ENCODE measurements at places on chromosomes 1 and 21.
A peak's percentile ranks its signal among the peaks of the same experiment; 100 is the strongest.

DNA sequence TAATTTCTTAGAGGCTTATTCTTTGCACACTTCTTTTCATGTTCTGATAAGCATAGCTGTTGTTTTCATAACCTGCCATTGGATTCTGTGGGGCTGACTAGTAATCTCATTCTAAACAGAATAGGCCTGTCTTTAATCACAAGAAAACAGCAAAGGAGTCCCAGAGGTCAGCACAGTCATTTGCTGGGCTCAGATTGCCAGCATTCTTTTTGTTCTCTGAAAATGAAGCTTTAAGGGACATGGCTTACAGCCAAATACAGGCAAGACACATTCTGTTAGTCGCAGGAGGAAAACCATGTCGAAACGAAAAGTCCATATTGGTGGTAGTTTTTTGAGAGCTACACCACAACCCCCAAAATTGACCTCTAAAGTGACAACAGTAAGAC lies 75.0 kb downstream of the MRPS6 start:
- no peak for DNase-seq

DNA sequence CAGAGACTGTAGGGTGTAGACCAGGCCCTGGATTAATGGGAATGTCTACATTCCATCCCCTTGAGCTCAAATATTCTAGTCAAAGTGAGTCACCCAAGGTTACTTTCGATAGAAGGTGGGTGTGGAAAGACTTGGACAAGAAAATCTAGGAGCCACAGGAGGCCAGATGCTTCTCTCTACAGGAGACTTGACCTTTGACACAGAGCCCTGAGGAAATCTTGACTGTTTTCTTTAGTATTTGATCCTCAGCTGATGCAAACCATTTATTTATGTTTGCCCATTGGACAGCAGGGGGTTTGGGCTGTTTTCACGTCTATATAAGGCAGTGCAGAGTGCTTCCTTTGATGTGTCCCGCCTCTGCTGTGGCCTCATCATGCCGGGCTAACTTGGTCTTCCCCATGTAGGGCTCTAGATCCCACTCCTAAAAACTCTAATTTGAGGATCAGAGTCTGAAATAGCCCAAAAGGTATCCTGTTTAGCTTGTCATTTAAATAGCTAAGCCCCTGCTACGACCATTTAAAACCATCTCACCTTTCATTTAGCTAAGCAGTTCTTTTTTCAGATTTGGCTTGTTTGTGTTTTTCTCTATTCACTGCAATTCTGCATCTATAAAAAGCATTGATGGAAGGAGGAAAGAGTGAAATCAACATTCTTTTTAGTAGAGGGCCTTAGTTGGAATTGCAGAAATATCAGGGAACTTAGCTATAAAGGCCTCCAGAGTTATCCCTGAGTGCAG lies 15.5 kb upstream of the MAP3K7CL start:
- no peak for DNase-seq

DNA sequence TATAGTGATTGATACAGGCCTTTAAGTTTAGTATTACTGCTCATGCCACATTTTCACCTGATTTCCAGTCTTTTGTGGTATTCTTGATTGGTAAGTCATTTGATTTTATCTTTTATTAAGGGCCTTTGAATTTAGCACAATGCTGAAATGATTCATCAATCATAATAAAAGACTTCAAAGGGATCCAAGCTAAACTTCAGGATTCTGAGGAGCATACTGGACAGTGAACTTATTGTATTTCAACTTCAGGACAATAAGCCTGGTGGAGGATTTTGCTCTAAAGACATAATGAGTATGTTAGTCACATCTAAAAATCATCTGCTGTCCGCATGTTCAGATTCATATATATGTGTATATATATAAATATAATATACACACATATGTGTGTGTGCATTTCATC lies 233.3 kb downstream of the SETD4 start:
- no peak for DNase-seq

DNA sequence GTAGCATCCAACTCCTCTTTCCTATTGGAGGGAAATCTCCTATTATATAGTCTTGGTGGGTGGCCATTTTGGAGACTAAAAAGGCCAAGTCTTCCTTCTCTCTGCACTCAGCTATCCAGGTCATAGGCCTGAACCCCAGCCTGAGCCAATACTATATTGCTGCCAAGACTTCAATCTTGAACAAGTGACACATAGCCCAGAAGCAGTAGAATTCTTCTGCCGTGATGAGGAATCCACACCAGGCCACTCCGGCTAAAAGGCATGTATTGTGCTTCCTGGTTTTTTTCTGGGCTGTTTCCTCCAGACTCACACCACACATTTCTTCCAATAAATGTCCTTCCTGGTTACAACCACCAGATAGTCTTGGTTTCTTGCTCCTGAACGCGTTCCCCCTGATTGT lies 43.0 kb downstream of the ATF3 start:
- DNase-seq, result no peak

- no peak for DNase-seq
Observed at GRCh38 chr1:243507672-243508302, 251.9 kb downstream of the SDCCAG8 start.

GRCh38 chr1:196148367-196148970 lies 459.8 kb downstream of the KCNT2 start:
- no peak for DNase-seq

DNA sequence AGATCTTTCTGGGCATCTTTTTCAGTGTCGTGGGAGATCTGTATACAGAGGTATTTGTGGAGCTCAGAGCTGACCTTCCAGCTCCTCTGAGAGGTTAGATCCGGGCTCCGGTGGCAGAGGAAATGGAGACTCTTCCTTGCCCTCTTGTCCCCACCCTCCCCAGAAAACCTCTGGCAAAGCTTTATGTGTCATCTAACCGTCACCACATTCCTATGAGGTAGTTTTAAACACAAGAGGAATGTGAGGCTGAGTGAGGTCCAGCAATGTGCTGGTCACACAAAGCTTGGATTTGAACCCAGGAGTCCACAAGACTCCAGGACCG lies 1.2 kb downstream of the CD160 start:
- no peak for DNase-seq

DNA sequence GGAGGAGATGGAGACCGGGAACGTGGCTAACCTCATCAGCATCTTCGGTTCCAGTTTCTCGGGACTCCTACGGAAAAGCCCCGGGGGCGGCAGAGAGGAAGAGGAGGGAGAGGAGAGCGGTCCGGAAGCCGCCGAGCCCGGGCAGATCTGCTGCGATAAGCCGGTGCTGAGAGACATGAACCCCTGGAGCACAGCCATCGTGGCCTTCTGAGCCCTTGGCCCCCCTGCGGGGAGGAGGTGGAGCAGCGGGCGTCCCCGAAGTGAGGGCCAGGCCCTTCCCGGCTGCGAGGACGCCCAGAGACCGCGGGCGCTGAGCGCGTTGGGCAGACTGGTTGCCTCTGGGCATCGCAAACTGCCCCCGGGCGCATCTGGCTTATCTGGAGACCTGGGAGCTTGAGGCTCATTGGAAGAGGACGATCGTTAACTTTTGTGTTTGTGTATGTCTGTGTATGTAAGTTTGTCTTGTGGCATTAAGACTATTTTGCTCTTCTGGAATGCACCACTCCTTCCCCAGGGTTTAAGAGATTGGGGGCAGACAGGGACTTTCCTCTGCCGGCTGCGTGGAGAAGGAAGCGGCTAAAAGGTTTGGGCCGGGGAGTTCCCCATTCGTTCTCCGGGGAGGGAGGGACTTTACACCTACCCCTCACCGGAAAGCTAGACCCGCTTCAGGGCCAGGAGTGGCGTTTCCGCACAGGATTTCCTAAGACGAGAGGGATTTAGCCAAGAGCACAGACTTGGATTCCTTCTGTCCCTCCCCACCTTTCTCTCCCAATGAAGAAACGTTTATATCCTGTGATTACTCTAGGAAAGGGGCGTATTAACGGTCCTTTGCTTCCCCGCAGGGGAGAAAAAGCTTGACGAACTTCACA lies 1.4 kb downstream of the IER5 start:
- DNase-seq, result peak; percentile 68

DNA sequence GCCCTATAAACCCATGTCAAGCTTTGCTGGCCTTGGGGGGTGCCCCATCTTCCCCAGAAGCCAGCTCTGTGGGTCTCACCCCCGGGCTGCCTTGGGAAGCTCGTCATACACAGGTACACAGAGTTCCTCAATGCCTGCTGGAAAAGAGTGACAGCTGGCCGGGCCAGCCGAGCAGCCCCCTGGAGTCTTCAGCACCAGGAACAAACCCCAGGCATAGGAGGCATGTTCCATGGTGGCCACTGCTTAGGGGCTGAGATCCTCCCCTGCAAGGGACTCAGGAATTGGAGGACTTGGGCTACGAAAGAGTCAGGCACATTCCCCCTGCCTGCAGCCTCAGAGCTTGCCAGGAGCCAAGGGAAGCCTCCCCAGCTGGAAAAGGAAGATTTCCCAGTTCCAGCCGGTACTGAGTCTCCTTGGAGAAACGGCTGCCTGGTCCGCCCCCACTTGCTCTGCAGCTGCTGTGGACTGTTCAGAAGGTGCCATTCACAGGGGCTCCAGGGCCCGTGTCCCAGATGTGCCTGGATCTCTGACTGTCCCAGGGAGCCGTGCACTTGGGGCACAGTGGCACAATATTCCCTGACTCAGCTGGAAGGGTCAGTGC lies 89.5 kb downstream of the STUM start:
- no peak for DNase-seq

- DNase-seq, result no peak
Observed at GRCh38 chr1:927234-927633, 3.5 kb downstream of the SAMD11 start.

GRCh38 chr1:50108497-50109059 lies at the start of gene ELAVL4:
TSS of gene ELAVL4 (plus strand) at chr1:50108920. CDS start at chr1:50109190, 270 bp downstream.
- DNase-seq, result no peak

- no peak for DNase-seq
Observed at GRCh38 chr1:4055294-4055967, 155.4 kb upstream of the C1orf174 start.

DNA sequence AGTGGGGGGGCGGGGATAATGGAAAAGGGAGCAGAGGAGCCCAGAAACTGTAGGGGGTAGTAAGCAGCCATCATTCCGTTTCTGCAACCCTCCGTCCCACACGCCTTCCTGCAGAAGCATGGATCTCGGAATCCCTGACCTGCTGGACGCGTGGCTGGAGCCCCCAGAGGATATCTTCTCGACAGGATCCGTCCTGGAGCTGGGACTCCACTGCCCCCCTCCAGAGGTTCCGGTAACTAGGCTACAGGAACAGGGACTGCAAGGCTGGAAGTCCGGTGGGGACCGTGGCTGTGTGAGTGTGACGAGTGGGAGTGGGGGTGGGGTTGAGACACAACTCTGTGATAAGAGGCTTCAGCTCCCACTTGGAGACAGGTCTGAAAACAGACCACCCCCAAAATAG lies 706 bp downstream of the CREB3L4 start:
- DNase-seq, result no peak

GRCh38 chr1:156055281-156056048 lies 883 bp downstream of the LAMTOR2 start:
- no peak for DNase-seq

- no peak for DNase-seq
Observed at GRCh38 chr1:56494306-56494705, 85.1 kb downstream of the PLPP3 start.

DNA sequence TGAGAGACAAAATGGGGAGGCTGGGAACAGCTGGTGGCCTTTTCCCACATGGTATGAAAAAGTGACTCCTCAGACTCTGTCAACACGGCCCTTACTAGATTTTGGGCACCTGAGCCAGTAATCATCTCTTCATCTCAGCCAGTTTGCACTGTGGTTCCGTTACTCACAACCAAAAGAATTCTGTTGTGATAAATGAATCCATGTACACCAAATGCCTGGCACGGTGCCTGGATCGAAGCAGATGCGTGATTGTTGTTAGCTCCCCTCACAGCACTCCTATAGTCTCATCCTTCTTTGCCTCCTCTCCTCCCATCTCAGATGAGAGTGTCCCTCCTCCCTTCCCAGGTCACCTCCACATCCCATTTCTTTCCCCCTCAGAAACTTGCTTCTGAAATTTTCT lies 57.9 kb upstream of the GJB5 start:
- DNase-seq, result no peak

DNA sequence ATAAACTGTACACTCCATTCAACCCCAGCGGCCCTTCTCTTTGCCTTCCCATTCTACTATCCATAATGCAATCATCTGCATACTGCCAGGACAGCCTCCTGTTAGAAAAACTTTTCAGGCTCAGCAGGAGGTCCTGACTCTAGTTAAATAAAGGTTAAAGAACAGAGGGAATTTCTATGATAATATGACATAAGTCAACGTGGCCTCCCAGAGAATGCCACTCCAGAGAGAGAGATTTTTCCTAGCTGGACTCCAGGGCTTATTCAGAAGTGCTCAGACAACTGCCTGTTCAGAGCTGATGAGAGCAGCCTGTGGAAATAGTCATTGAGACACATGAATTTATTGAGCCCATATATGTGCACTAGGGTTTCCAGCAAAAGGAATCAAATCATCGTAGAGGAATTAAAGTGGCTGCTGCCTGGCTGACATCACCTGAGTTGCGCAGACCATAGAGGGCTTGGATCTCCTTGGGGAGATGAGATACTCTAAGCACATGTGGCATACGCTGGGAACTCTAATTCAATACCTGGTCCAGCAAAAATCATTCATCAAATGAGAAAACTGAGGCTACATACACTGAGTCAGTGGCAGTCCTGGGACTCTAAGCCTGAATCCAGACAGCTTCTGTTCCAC lies 736.2 kb downstream of the PTPRU start:
- DNase-seq, result no peak

- no peak for DNase-seq
Observed at GRCh38 chr21:15191342-15191741, 126.5 kb upstream of the NRIP1 start.

DNA sequence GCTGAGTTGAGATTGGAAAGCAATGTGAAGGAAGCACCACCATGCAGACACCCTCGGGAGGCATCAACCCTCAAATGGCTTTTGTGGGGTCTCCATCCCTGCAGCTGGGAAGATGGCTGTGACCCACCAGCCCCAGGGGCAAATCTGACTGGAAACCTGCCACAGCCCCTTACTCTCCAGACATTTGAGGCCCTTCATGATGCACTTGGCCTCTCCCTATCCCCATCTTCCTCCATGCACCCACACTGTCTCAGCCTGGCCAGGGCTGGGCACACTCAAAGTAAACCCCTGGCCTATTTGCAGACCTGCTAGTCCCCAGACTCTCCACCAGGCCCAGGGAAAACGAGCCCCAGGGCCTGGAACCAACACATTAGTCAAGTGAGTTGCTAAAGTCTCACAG lies 205.2 kb downstream of the MATN1 start:
- no peak for DNase-seq

DNA sequence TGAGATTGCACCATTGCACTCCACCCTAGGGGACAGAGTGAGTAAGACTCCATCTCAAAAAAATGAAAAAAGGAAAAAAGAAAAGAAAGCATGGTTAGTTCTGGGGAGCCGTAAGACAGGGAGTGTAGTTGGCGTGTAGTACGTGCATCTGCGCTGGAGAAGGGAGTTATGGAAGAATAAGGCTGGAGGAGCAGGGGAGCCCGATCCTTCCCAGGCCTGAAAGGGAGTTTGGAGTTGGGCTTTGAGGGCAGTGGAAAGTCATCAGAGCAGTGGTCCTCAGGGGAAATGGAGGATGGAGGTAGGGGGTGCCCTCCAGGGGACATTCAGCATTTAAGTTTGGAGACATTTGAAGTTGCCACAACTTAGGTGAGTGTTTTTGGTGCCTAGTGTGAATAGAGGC lies 11.3 kb upstream of the TMEM201 start:
- DNase-seq, result no peak

- no peak for DNase-seq
Observed at GRCh38 chr1:40592107-40592803, 60.8 kb downstream of the ZNF684 start.

Measured in activated T-helper 2 cell treated with anti-CD3 and anti-CD28 coated beads, Interferon-gamma antibody, Interleukin-2, Interleukin-4, amounts not matched to agents 10 μg/mL and 5 μg/mL and 100 μg/mL, durations not matched to agents 14 hours and 24 hours and 36 hours (primary cell).